Stimulated activated CD4-positive, alpha-beta T cell treated with anti-CD3 and anti-CD28 coated beads, Interleukin-4, amount 100 ng/mL, for 1 hour (primary cell): ENCODE measurements at places on chromosomes 13 and 19.

GRCh38 chr19:46844067-46844489 lies 6.6 kb downstream of the AP2S1 start:
- no peak for DNase-seq

DNA sequence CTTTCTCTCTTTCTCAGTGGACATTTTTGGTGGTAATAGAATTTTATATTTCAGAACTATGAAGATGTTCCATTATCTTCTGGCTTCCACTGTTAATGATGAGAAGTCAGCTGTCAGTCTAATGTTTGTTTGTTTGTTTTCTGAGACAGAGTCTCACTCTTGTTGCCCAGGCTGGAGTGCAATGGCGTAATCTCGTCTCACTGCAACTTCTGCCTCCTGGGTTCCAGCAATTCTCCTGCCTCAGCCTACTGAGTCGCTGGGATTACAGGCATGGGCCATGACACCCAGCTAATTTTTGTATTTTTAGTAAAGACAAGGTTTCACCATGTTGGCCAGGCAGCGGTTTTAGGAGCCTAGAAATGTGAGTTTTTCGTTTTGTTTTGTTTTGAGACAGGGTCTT lies 4.7 kb downstream of the ZNF317 start:
- no peak for DNase-seq

GRCh38 chr13:107348471-107348870 lies 780.5 kb upstream of the ARGLU1 start:
- no peak for DNase-seq

GRCh38 chr19:31177246-31177645 lies 172.0 kb downstream of the TSHZ3 start:
- DNase-seq: no peak

DNA sequence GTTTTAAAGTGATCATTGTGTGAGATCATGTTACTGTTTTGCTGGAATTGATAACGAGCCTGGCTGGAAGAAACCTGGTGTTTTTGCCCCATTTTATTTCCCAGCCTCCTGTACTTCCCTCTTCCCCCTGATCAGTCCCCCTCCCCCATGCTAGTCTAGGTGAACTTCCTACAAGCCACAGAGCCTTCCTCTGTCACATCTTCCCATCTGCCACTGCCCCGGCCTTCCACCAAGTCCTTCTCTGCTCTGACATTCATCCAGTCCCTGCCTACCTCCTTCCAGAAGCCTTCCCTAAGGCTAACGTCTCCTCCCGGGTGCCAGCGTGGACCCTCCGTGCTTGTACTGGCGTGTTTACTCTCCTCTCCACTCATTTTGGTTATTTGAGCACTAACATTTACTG lies 14.3 kb downstream of the FARP1 start:
- no peak for DNase-seq

- DNase-seq: no peak
These were observed 7.2 kb downstream of the RPL36 start for GRCh38 chr19:5697022-5697889.

GRCh38 chr19:48826606-48827020 lies 9.7 kb downstream of the HSD17B14 start:
- no peak for DNase-seq

DNA sequence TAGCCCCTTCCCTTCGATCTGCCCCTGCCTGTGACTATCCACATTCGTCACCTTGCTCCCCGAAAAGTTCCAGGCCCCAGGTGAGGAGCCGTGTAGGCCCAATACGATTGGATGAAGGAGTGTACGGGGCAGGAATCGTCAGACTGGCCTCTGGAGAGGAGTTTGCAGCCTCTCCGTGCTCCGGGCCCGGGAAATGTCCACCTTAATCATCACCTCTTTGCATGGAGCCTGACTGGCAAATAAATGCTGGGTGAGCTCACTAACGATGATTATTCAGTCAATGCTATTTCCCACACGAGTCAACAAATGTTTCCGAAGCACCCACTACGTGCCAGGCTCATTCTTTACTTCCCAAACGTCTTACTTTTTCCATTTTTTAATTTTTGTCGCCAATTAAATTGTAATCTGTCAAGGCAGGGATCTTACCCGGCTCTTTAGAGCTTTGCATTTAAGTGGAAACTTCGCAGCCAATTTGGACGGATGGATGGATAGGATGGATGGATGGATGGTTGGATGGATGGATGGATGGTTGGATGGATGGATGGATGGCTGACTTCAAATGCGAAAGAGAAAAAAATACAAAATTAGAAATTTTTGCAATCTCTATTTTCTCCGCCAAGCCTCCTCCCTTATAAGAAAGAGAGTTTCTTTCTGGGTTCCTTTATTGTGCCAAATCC lies 45.8 kb downstream of the TGDS start:
- DNase-seq: no peak

DNA sequence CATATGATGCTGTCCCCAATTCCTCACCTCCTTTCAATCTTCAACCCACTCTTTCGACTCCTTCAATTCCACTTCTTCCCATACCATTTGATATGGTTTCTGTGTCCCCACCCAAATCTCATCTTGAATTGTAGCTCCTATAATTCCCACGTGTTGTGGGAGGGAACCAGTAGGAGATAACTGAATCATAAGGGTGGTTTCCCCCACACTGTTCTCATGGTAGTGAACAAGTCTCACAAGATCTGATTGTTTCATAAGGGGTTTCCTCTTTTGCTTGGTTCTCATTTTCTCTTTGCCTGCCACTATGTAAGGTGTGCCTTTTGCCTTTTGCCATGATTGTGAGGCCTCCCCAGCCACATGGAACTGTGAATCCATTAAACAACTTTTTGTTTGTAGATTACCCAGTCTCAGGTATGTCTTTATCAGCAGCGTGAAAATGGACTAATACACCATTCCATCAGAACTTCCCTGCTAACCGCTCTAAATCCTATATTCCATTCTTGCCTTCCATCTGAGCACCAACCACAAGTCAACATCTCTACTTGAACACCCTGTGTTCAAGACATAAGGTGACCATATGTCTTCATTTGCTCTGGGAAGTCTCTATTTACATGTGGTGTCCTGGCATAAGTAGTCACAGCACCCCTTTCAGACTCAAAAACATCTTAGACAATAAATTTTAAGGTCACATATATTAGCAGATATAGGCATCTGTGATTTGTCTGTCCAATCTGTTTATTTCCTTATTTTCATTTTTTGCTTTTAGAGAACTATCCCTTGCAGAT lies 122.9 kb downstream of the TSHZ3 start:
- no peak for DNase-seq

GRCh38 chr13:98977568-98978265 lies at the start of gene DOCK9:
Gene DOCK9 (minus strand): TSS chr13:98978064. CDS start chr13:98977909, 155 bp downstream.
- no peak for DNase-seq

DNA sequence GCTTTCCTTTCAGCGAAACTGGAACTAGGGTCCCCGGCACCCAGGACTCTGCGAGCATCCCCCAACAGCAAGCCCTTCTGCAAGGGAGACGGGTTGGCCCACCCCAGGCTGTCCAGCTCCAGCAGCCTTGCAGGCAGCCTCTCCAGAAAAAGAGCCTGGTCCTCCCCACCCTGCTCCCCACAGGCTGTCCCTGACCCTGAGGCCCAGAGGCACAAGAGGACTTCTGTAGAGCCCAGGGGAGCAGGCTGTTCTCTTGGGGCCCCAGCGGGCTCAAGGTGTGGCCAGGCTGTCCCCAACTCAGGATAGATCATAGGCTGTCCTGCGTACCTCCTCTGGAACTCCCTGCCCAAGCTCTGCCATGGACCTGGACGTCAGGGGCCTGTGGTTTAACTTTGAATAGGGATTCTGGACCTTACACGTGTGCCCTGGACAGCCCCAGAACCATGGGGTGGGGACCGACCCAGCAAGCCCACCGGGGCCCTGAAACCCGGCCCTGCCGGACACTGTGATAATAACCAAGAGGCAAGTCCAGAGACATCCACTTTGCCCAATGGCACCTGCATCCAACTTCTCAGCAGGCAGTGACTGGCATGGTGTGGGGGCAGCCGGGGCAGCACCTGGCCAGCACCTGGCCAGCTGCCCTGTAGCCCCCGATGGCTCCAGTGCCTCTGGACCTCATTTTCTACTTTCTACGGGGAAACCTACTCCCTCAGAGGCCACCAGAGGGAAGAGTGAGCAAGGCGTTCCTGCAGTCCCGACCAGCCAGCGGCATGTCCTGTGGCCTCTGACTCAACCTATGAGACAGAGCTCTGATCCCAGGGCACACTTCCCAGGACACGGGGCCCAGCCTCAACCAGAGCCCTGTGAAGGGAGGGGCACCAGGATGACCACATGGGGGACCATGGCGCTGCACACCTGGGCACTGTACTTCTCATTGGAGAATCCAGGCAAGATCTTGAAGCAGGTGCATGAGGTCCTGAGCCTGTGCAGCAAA lies 50.9 kb upstream of the TPM4 start:
- DNase-seq: no peak

- DNase-seq: no peak
These were observed 553.4 kb upstream of the KLF12 start for GRCh38 chr13:74687442-74688182.

GRCh38 chr13:93307651-93308050 lies 81.0 kb downstream of the GPC6 start:
- DNase-seq: no peak

DNA sequence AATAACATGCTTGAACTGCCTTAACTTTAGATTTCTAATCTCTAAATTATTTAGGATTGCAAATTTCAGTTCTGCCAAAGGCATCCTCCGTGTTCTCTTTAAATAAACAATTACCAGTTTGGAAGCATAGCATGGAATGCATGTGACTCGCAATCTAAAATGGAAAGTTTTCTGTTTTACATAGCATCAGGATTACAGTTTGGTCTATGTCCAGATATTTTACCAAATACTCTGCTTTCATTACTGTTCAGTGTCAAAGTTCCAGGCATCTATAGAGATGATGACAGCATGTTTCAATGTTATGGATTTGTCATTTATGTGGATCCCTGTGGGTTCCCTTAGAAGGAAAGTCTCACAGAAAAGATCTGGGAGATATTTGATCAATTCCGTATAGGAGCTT lies 16.8 kb downstream of the FLT1 start:
- DNase-seq: no peak

DNA sequence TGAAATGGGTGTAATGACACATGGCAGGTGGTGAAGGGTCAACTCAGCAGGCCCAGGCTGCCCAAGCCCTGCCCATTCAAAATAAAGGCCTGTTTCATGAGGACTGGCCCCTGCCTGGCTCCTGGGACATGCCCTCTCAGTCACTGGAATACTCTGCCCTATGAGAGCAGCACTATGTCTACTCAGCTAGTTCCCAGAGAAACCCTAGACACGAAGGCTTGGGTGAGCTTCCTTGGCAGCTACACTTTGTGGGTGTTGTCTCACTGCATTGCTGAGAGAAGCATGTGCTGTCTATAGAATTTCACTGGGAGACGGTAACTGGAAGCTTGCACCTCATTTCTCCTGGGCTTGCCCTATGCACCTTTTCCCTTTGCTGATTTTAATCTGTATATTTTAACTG lies 752.8 kb downstream of the LIG4 start:
- DNase-seq: no peak

DNA sequence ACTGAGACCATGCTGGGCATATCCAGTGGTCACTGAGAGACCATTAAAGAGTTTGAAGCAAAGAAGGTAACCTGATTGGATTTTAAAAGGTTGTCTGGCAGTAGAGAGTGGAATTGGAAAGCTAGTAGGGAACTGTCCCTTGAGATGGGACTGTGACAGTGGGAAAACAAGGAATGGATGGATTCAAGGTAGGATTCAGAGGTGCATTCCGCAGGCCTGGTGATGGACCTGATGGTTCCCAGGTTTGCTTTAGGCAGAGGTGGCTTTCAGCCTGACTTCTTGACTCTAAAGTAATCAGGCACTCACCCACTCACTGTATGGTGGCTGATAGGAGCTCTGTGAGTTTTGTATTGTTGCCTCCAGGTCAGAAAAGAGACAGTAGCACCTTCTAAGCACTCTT lies 73.0 kb downstream of the DHRS12 start:
- no peak for DNase-seq

DNA sequence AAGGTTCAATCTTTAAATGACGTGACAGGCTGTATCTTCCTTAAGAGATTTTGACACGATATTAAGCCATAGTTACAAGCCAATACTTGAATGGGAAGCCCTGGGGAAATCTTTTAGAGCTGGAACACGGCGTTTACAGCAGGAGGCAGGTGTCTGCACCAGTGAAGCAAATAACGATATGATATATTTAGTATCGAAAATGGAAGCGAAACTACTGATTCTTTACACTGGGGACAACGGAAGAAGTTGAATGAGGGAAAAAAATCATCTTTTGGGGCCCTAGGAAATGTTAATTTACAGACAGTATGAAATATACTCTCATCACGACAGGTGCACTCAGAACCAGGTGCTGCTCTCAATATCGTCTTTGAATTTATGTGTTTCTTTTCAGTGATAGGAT lies 793.9 kb upstream of the PCDH20 start:
- no peak for DNase-seq

- DNase-seq: no peak
These were observed 32.1 kb downstream of the SMAD9 start for GRCh38 chr13:36887758-36888521.

DNA sequence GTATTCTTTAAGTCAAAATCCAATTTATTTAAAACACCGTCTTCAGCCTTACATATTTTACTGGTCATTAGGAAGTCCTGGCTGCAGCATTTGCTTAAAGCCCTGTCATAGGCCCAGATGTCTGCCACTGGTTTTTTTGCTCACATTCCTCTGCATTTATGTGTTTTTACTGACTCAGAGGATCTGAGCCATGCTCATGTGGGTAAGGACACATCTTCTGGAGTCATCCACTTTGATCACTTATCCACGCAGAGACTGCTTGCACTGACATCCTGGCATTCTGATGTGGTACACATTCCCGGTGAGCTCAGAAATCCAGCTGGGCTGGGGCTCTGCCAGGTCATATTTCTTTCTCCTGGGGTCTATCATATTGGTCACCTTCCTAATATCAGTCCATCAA lies 531.7 kb upstream of the ARGLU1 start:
- no peak for DNase-seq

- DNase-seq: no peak
These were observed 9.3 kb downstream of the RPS9 start for GRCh38 chr19:54209811-54210494.

- no peak for DNase-seq
These were observed 20.9 kb upstream of the IGSF23 start for GRCh38 chr19:44592451-44592890.

GRCh38 chr13:113398963-113399754 lies 35.2 kb upstream of the GRTP1 start:
- DNase-seq: no peak

- no peak for DNase-seq
These were observed 2.9 kb upstream of the MTUS2 start for GRCh38 chr13:28817204-28817603.

- DNase-seq: no peak
These were observed 1851.7 kb downstream of the PCDH9 start for GRCh38 chr13:65378484-65378883.

- peak; percentile 42 for DNase-seq
These were observed at the start of gene KIRREL2 for GRCh38 chr19:35856546-35857149. Gene KIRREL2 (plus strand): TSS chr19:35856911. CDS start chr19:35857120, 209 bp downstream.

- DNase-seq: no peak
These were observed 23.3 kb upstream of the ZNF99 start for GRCh38 chr19:22807061-22807835.
